K562 (cell line): ENCODE measurements at places on chromosomes 5 and 9. TPM values are rescaled to one million over a fixed set of nuclear protein-coding genes. Genes with fewer than 3 reads are reported as not detected.

DNA sequence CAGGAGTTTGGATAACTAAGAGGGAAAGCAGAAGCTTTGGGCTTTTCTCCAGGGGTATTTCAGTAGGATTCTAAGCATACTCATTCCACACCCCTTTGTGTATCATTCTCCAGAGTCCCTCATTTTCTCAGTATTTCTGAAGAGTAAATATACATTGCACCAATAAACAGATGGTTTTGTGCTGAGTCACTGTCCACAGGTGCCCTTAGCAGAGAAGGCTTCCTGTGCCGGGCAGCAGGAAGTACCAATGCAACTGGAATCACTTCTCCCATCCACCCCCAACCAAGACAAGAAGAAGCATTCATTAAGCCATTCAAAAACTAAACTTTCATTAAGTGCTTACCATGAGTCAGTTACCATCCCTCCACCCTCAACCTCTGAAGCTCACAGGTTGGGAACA, 3.6 kb upstream of the CCNJL start:
- peaks cover 41% of the 10 kb centered on the region for H3K27me3 ChIP-seq
- H3K4me3 ChIP-seq = no peak overlapping the region
- DNase-seq = no peak
- H3K4me1 ChIP-seq = no peaks in the 10 kb centered on the region

DNA sequence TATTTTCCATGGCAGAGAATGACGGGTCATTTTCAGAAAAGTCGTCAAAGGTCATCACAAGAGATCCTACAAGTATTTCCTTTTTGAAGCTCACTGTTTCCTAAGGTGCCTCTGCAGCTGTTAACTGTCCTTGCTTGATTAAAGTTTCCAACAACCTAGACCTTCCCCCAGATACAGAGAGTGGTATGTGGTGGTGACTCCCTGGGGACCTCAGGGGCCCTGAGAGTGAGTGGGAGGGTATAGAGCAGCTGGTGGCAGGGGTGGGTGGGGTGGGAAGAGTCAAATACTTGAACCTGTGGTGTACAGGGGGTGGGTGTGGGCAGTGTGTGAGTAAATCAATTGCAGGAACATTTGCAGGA, 1.6 kb upstream of the CD72 start:
- no peak overlapping the region for H3K4me3 ChIP-seq
- peaks cover 27% of the 10 kb centered on the region for H3K27me3 ChIP-seq
- DNase-seq = no peak
- no peaks in the 10 kb centered on the region for H3K36me3 ChIP-seq
- no peak overlapping the region for H3K27ac ChIP-seq

DNA sequence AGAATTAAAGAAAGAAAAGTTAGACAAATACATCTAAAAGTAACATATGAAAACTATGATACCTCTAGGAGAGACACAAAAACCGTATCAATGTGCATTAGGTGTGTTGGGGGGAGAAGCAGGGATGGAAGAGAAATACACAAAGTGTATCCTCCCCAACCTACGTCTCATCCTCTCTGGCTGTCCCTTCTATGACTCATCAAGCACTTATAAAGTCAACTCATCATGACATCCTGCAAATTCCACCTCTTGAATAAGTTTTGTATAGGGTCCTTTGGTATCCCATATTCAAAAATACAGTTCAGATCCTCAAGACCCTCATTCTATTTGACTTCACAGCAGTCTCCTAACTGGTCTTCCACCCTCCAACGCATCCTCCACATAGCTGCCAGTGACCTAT, 917.6 kb upstream of the DMAC1 start:
- H3K36me3 ChIP-seq = no peaks in the 10 kb centered on the region
- DNase-seq = no peak
- no peaks in the 10 kb centered on the region for H3K27me3 ChIP-seq
- no peak overlapping the region for H3K4me3 ChIP-seq

DNA sequence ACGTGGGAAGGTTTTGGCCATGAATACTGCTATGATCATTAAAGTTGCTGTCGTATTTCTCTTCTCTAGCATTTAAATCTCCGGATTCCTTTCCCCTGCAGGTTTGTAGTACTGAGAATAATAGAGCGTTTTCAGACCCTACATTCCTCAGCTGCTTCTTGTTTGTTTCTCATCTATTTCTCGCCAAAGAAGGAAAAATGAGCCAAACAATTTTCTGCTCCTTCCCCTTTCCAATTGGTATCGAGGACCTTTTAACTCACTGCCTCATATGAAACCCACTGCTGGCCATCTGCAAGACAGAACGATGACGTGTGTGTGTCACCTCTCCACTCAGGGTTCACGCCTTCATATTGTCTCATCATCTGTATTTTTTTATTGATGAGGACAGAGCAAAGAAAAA, 689.4 kb upstream of the WWC1 start:
- no peaks in the 10 kb centered on the region for H3K36me3 ChIP-seq
- no peaks in the 10 kb centered on the region for H3K4me1 ChIP-seq
- no peak for DNase-seq

- no peaks in the 10 kb centered on the region for H3K27me3 ChIP-seq
- DNase-seq = no peak
- H3K36me3 ChIP-seq = peaks cover 42% of the 10 kb centered on the region; the same call in 2 of the 3 replicates
- no peak overlapping the region for H3K27ac ChIP-seq
- no peaks in the 10 kb centered on the region for H3K4me1 ChIP-seq
Measured at GRCh38 chr5:110753600-110753999, 14.8 kb downstream of the SLC25A46 start.

The ADAMTSL1 gene
- total RNA-seq = not detected in 2 replicates

GRCh38 chr9:21813575-21814473, 11.4 kb downstream of the MTAP start:
- H3K4me1 ChIP-seq = no peaks in the 10 kb centered on the region
- no peaks in the 10 kb centered on the region for H3K36me3 ChIP-seq
- no peak overlapping the region for H3K27ac ChIP-seq
- H3K4me3 ChIP-seq = no peak overlapping the region
- no peak for DNase-seq

- DNase-seq = no peak
- no peaks in the 10 kb centered on the region for H3K27me3 ChIP-seq
- H3K4me3 ChIP-seq = no peak overlapping the region
- H3K4me1 ChIP-seq = peaks cover 19% of the 10 kb centered on the region
- no peak overlapping the region for H3K27ac ChIP-seq
Measured at GRCh38 chr9:122221183-122221811, 7.5 kb downstream of the LHX6 start.

- no peak overlapping the region for H3K4me3 ChIP-seq
- H3K27ac ChIP-seq = no peak overlapping the region
- no peaks in the 10 kb centered on the region for H3K4me1 ChIP-seq
- no peaks in the 10 kb centered on the region; the same call in 2 of the 3 replicates for H3K36me3 ChIP-seq
- no peak for DNase-seq
Measured at GRCh38 chr5:76705574-76705973, 10.4 kb upstream of the F2R start.

- no peaks in the 10 kb centered on the region; the same call in 2 of the 3 replicates for H3K27me3 ChIP-seq
- H3K36me3 ChIP-seq = no peaks in the 10 kb centered on the region
- no peaks in the 10 kb centered on the region for H3K4me1 ChIP-seq
- no peak for DNase-seq
Measured at GRCh38 chr9:698276-698675, 143.2 kb upstream of the DMRT1 start.

DNA sequence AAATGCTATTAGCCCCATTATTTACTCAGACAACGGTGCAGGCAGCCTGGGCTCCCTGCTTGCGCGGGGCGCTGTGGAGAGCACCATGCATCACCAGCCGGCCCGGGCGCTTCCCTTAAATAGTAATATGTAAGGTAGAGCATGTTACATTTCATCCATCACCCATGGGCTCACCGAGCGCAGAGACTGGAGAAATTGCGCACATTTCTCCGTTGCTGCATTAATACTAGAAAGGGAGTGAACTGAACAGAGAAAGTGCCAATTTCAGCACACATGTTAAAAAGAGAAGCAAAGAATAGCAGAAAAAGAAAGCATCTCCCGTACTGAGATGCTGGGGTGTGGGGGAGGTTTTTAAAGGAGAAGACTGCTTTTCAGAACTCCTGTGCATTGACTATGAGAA, 400.3 kb downstream of the ZSWIM6 start:
- no peak overlapping the region for H3K27ac ChIP-seq
- H3K27me3 ChIP-seq = 0 out of 2 replicates have a peak, but pooled peaks cover 11% of the 10 kb centered on the region
- no peak overlapping the region for H3K4me3 ChIP-seq
- DNase-seq = no peak
- H3K36me3 ChIP-seq = no peaks in the 10 kb centered on the region

GRCh38 chr5:140174465-140175366, at the start of gene CYSTM1:
TSS of gene CYSTM1 (plus strand) at chr5:140175188. CDS start at chr5:140194466, 19,278 bp downstream.
- peaks cover 28% of the 10 kb centered on the region for H3K4me1 ChIP-seq
- H3K27ac ChIP-seq = peak within 1 kb of the TSS; percentile 88
- DNase-seq = peak; percentile 92
- H3K36me3 ChIP-seq = no peaks in the 10 kb centered on the region
- H3K27me3 ChIP-seq = no peaks in the 10 kb centered on the region

The NDFIP1 gene
- total RNA-seq = 35.8 and 36.3 TPM in 2 replicates

The ZNF484 gene
- 2.7 TPM in 2 replicates for total RNA-seq

The NOXA1 gene
- total RNA-seq = 0.63 and 1.2 TPM in 2 replicates

DNA sequence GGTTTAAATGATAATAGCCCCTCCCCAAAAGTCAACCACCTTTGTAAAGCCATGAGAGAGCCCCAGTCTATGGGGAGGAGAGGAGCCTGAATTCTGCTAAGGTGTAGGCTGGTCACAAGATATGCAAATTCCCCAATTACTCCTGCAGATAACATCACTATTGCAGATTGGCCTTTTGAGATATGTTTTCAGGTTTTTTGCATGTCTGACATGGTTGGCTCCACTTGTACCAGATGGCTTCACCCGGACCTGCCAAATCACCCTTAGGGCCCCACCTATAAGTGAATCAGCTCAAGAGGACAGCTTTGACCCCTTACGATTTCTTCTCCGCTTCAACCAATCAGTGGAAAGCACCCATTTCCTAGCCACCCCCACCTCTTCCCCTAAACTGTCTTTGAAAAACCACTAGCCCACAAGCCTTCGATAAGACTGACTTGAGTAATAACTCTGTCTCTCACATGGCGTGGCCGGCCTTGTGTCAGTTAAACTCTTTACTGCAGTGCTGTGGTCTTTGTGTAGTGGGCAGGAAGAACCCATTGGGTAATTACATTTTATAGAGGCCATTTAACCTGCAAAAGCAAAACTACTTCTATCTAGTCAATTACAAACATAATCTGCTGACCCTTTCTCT, 69.7 kb downstream of the PRLR start:
- H3K4me3 ChIP-seq = no peak overlapping the region
- H3K27me3 ChIP-seq = no peaks in the 10 kb centered on the region; the same call in 2 of the 3 replicates
- no peak overlapping the region for H3K27ac ChIP-seq
- H3K36me3 ChIP-seq = no peaks in the 10 kb centered on the region
- DNase-seq = no peak

The PCDHGB5 gene
- 0.18 and 0.29 TPM in 2 replicates for total RNA-seq

The MRRF gene
- 49.0 and 55.0 TPM in 2 replicates for total RNA-seq

GRCh38 chr5:134656690-134657089, 8.1 kb downstream of the SEC24A start:
- H3K27me3 ChIP-seq = no peaks in the 10 kb centered on the region
- no peak overlapping the region for H3K4me3 ChIP-seq
- no peak for DNase-seq
- H3K4me1 ChIP-seq = peaks cover 4% of the 10 kb centered on the region; the same call in 1 of the 2 replicates
- H3K27ac ChIP-seq = no peak overlapping the region

DNA sequence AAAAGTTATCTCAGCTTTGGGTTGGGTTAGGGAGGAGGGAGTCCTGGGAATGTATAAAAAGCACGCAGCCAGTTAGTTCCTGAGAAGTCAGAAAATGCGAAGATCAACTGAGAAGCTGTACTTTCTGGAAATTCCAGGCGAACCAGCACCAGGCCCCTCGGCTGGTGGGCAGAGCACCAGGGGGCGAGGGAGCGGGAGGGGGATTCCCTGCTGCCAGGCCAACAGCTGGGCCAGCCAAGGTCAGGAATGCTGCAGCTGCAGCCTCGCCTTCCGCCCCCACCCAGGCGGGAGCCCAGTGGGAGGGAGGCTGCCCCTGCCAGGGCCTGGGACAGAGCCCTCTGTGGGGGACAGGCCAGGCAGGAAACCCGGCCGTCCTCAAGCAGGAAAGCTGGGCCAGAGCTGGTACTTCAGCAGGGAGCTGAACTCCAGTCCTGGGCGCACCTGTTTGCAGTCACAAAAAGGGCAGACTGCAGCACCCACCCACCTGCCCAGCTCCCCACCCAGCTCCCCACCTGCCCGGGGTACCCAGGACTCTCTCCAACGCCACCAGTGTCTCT, 35.5 kb downstream of the VAV2 start:
- H3K4me1 ChIP-seq = peaks cover 11% of the 10 kb centered on the region
- DNase-seq = no peak
- H3K27me3 ChIP-seq = peaks cover 9% of the 10 kb centered on the region; the same call in 2 of the 3 replicates
- H3K27ac ChIP-seq = no peak overlapping the region
- no peak overlapping the region for H3K4me3 ChIP-seq

DNA sequence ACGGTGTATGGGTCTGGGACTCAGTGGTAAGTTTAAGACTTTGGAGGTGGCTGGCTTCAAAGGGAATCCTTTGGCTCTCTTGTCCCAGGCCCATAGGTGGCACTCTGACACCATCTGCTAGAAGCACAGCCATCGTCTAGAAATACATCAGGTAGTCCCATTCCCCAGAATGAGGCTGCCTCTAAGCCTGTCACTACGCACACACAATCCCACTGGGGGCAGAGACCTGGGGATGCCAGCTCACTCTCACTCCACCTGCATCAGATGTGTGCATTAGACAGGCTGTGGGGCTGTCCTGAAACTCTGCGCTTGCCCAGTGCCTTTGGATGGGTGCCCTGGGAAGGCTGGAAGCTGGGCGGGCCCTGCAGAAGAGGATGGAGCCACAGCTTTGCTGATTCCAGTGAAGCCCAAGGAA, 127.5 kb upstream of the PANK3 start:
- H3K27ac ChIP-seq = no peak overlapping the region
- no peaks in the 10 kb centered on the region for H3K36me3 ChIP-seq
- no peaks in the 10 kb centered on the region for H3K4me1 ChIP-seq
- H3K4me3 ChIP-seq = no peak overlapping the region
- no peaks in the 10 kb centered on the region; the same call in 1 of the 3 replicates for H3K27me3 ChIP-seq

GRCh38 chr5:173015598-173016455, 32.3 kb downstream of the ATP6V0E1 start:
- no peaks in the 10 kb centered on the region for H3K27me3 ChIP-seq
- no peak for DNase-seq
- H3K27ac ChIP-seq = peak overlapping the region; percentile 34; the same call in 1 of the 3 replicates
- no peak overlapping the region for H3K4me3 ChIP-seq

The FBLL1 gene
- total RNA-seq = not detected in 2 replicates

The LEAP2 gene
- total RNA-seq = 1.8 and 2.0 TPM in 2 replicates

The TMEM174 gene
- total RNA-seq = not detected in 2 replicates

DNA sequence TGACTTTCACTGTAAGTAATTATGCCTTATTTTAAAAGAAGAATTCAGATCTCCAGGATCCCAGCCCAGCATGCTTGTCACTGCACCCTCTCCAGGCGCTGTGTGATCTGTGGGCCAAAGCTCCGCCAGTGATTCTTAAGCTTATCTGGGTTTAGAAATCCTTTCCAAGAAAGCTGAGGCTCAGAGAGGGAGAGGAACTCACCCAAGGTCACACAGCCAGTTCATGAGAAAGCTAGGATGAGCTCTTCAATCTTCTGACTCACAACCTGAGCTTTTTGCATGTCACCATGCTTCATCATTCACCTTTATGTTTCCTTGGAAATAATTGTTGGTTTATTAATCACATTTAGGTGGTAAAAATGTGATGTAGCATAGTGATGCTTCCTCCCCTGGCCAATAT, 136.6 kb upstream of the HAND1 start:
- H3K27ac ChIP-seq = no peak overlapping the region
- H3K27me3 ChIP-seq = peaks cover 24% of the 10 kb centered on the region
- H3K36me3 ChIP-seq = no peaks in the 10 kb centered on the region
